Activated CD8-positive, alpha-beta T cell treated with anti-CD3 and anti-CD28 coated beads for 36 hours (primary cell): ENCODE measurements at places on chromosomes 13 and 19. TPM values are rescaled to one million over a fixed set of nuclear protein-coding genes. Genes with fewer than 3 reads are reported as not detected.
A peak's percentile ranks its signal among the peaks of the same experiment; 100 is the strongest.

- H3K27ac ChIP-seq, result no peak overlapping the region
- no peak for DNase-seq
- H3K27me3 ChIP-seq, result no peaks in the 10 kb centered on the region
- no peaks in the 10 kb centered on the region for H3K4me1 ChIP-seq
Observed at GRCh38 chr13:25816239-25816638, 235.6 kb downstream of the SHISA2 start.

DNA sequence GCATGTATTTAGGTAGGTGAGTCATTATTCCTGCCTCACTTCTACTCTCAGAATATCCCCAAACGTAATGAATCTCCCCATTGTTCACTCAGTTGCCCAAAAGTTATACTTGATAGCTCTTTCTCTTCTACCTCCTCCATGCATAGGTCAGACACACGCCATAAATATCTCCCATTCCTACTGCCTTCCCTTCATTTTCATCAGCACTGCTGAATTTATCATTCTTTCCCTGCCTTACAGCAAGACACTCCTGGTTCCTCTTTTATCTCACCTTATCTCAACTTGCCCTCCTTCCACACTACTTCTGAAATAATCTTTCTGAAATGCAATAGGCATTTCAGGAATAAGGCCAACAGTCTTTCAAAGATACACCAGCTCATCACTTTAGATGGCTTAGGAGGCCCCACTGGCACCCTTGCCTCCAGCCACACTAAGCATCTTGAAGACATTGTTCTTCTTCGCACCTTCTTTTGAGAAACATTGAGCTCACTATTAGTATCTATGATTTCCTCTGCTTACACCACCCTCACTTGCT, 333.9 kb downstream of the MYO16 start:
- peaks cover 2% of the 10 kb centered on the region for H3K27me3 ChIP-seq
- H3K27ac ChIP-seq, result no peak overlapping the region
- DNase-seq, result no peak
- no peak overlapping the region for H3K4me3 ChIP-seq
- no peaks in the 10 kb centered on the region for H3K36me3 ChIP-seq

GRCh38 chr13:90696254-90696653, 651.2 kb upstream of the MIR17HG start:
- H3K27ac ChIP-seq, result no peak overlapping the region
- H3K4me1 ChIP-seq, result no peaks in the 10 kb centered on the region
- no peak overlapping the region for H3K4me3 ChIP-seq
- H3K36me3 ChIP-seq, result no peaks in the 10 kb centered on the region

GRCh38 chr19:7874076-7874896, at the start of gene PRR36:
Gene PRR36 (minus strand): TSS chr19:7874390. CDS start chr19:7873689, 701 bp downstream.
- DNase-seq, result peak; percentile 39
- peaks cover 25% of the 10 kb centered on the region for H3K27me3 ChIP-seq

GRCh38 chr13:73993661-73994060, 140.5 kb downstream of the KLF12 start:
- DNase-seq, result no peak
- peaks cover 21% of the 10 kb centered on the region for H3K36me3 ChIP-seq
- H3K4me1 ChIP-seq, result peaks cover 49% of the 10 kb centered on the region
- H3K27me3 ChIP-seq, result no peaks in the 10 kb centered on the region
- H3K4me3 ChIP-seq, result no peak overlapping the region

DNA sequence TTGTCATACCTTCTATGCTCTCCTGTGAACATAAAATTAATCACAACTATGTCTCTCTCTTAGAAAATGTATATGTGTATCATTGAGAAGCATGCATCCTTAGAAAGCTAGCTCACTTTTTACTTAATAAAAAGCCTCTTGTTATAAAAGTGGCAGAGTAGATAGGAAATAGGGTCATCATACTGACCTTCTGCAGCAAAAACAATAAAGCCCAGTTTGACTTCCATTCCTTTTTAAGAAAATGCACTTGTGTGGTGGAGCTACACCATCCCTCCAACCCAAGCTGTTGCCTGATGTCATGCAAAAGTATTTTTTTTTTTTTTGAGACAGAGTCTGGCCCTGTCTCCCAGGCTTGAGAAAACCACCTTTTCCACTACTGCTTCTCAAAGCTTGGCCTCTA, 393.3 kb downstream of the LIG4 start:
- no peaks in the 10 kb centered on the region for H3K36me3 ChIP-seq
- H3K27ac ChIP-seq, result no peak overlapping the region
- H3K4me1 ChIP-seq, result no peaks in the 10 kb centered on the region
- H3K27me3 ChIP-seq, result no peaks in the 10 kb centered on the region
- DNase-seq, result no peak

GRCh38 chr19:54339646-54340358, 840 bp upstream of the LILRA4 start:
- no peak for DNase-seq
- no peaks in the 10 kb centered on the region for H3K36me3 ChIP-seq
- H3K4me3 ChIP-seq, result no peak overlapping the region
- H3K27ac ChIP-seq, result no peak overlapping the region

- no peaks in the 10 kb centered on the region for H3K36me3 ChIP-seq
- H3K27me3 ChIP-seq, result peaks cover 23% of the 10 kb centered on the region
- no peak overlapping the region for H3K4me3 ChIP-seq
Observed at GRCh38 chr13:33629605-33630360, 188.2 kb upstream of the RFC3 start.

- H3K27me3 ChIP-seq, result no peaks in the 10 kb centered on the region
- no peak overlapping the region for H3K4me3 ChIP-seq
- H3K36me3 ChIP-seq, result no peaks in the 10 kb centered on the region
- H3K27ac ChIP-seq, result no peak overlapping the region
Observed at GRCh38 chr13:45778882-45779281, 72.7 kb downstream of the SIAH3 start.

GRCh38 chr13:112451512-112452379, 75.6 kb downstream of the SPACA7 start:
- H3K27ac ChIP-seq, result no peak overlapping the region
- no peak for DNase-seq
- H3K4me3 ChIP-seq, result no peak overlapping the region
- peaks cover 2% of the 10 kb centered on the region for H3K27me3 ChIP-seq
- H3K4me1 ChIP-seq, result no peaks in the 10 kb centered on the region

DNA sequence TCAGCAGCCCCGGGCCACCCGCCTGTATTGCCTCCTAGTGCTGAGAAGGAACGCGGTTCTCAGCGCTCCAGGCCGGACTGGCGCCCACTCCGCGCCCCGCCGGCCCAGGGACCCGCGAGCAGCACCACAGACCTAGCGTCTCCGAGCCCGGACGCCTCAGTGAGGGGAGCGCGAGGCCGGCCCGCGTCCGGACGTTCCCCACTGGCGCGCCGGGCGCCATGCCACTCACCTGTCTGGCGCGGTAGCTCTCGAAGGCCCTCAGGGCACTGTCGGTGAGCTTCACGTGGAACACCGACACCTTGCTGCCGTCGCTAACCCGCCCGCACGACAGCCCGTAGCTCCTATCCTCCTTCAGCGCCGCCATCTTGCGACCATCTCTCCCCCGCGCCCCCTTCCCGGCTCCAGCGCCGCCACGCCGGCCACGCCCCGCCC, at the start of gene ELL:
TSS of gene ELL (minus strand) at position 379 of the 432 bp plus-strand sequence. CDS start at position 364, 15 bp downstream.
- no peak for DNase-seq
- peaks cover 13% of the 10 kb centered on the region for H3K4me1 ChIP-seq
- H3K36me3 ChIP-seq, result no peaks in the 10 kb centered on the region
- H3K27me3 ChIP-seq, result no peaks in the 10 kb centered on the region

- H3K27me3 ChIP-seq, result no peaks in the 10 kb centered on the region
- H3K27ac ChIP-seq, result no peak overlapping the region
- H3K36me3 ChIP-seq, result no peaks in the 10 kb centered on the region
- no peaks in the 10 kb centered on the region for H3K4me1 ChIP-seq
- no peak overlapping the region for H3K4me3 ChIP-seq
Observed at GRCh38 chr13:66036636-66037035, 1193.5 kb downstream of the PCDH9 start.

DNA sequence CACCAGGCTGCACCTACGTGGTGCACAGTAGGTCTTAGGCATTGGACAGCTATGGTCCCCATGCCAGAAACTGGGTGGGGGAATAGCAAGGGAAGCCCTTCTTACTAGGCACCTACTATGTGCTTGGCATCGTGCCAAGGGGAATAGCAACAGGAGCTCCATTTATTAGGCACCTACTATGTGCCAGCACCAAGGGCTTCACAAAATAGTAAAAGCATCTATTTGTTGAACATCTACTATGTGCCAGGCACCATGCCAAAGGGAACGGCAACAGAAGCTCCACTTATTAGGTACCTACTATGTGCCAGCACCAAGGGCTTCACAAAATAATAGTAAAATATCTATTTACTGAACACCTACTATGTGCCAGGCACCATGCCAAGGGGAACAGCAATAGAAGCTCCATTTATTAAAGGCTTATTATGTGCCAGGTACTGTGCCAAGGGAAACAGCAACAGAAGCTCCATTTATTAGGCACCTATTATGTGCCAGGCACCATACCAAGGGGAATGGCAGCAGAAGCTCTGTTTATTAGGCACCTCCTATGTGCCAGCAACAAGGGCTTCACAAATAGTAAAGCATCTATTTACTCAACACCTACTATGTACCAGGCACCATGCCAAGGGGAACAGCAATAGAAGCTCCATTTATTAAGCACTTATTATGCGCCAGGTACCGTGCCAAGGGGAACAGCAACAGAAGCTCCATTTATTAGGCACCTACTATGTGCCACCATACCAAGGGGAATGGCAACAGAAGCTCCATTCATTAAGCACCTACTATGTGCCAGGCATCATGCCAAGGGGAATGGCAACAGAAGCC, 108.5 kb downstream of the PTPRS start:
- no peak for DNase-seq
- H3K4me1 ChIP-seq, result peaks cover 7% of the 10 kb centered on the region
- H3K27me3 ChIP-seq, result peaks cover 16% of the 10 kb centered on the region
- H3K4me3 ChIP-seq, result no peak overlapping the region
- no peak overlapping the region for H3K27ac ChIP-seq

- no peak overlapping the region for H3K4me3 ChIP-seq
- DNase-seq, result no peak
- no peak overlapping the region for H3K27ac ChIP-seq
- peaks cover 2% of the 10 kb centered on the region for H3K4me1 ChIP-seq
- H3K27me3 ChIP-seq, result no peaks in the 10 kb centered on the region
Observed at GRCh38 chr13:66992183-66992582, 238.0 kb downstream of the PCDH9 start.

DNA sequence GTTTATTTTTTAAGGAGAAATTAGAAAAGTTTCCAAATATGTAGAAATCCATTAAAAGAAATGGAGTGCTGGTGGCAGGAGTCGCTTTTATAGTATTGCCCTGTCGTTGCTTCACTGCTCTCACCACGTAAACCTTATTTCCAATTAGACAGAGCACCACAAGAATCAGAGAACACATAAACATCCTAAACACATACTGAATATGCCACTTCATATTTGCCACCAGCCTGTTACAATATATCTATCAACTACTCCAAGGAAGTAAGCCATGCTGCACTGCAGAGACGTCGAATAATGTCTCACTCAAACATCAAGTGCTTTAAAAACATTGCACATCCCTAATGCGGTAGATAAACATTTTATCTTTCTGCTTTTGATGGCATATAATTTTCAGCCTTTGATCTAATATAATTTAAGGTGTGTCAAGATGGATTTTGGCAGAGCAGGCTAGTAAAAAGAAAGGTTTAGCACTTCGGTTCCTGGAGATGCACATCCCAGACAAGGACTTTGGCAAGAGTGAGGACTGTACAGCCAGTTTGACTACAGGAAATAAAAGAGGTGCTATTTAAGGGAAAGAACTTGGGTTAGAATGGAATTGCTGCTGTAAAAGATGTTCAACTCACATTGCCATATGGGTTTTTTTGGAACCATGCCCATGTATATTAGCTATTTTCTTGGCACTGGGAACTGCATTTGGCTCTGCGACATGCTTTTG, 932.3 kb downstream of the EFNB2 start:
- no peak overlapping the region for H3K27ac ChIP-seq
- no peaks in the 10 kb centered on the region for H3K36me3 ChIP-seq
- no peaks in the 10 kb centered on the region for H3K4me1 ChIP-seq
- DNase-seq, result no peak
- H3K27me3 ChIP-seq, result no peaks in the 10 kb centered on the region

DNA sequence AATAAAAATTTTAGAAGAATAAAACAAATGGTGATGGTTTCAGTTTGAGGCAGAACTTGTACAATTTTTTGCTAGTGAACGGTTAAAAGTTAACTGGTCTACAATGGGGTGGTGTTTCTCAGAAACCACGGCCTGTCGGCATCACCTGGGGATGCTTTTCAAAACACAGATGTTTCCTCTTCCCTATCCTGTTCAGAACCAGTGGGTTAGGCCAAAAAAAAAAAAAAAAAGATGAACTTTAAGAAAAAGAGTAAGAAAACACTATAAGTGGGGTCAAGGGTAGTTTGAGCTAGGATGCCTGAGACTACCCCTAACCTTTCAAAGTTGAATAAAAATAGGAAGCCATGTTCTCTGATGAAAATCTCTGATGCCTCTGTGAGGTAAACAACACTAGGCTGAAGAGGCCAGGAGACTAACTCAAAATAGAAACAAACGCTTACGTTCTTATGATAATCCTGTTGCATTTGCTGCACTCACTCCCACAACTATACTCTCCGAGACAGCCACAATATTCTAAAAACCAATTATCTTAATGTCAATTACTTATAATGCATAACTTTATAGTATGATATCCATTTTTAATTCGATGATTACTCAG, 3.3 kb downstream of the MTIF3 start:
- DNase-seq, result peak; percentile 37
- peak overlapping the region; percentile 57 for H3K4me3 ChIP-seq
- peaks cover 12% of the 10 kb centered on the region for H3K36me3 ChIP-seq
- peak overlapping the region; percentile 84 for H3K27ac ChIP-seq
- H3K27me3 ChIP-seq, result no peaks in the 10 kb centered on the region

DNA sequence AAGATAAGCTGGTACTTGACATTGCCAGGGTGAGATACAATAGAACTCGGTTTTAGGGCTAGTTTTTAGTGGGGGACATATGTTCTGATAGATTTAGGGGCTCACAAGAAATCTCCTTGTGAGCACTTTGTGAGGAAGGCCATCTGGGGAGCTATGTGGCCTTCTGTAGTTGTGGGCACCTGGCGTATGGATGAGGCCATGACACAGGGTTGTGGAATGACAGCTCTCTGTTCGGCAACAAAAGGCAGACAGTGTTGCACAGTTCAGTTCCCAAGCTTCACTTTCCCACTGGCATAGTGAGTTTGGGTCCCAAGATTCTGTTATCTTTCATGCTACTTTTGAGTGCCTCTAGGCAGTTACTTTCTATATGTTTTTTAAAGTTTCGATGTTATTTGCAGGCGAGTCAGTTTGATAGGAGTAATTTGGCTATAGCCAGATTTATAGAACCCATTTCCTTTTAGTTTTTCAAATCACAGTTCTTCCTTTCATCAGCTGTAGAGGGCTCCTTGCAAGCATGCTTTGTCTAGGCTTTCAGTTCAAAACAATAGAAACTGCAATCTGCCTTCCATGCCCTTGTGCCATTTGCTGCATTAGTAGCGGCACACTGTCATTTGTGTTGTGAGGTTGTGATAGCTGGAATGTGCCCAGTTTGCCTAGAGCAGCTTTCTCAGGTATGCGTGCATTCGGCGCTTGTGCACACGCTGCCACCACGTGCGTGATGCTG, 70.6 kb upstream of the TEX29 start:
- no peak overlapping the region for H3K4me3 ChIP-seq
- peaks cover 4% of the 10 kb centered on the region for H3K4me1 ChIP-seq
- no peak for DNase-seq
- H3K27ac ChIP-seq, result no peak overlapping the region
- peaks cover 51% of the 10 kb centered on the region for H3K36me3 ChIP-seq
- H3K27me3 ChIP-seq, result no peaks in the 10 kb centered on the region

ZNF345 gene
- total RNA-seq, result 5.1 TPM

ARHGAP45 gene
- total RNA-seq, result 150 TPM

IRF2BP1 gene
- 15.3 TPM for total RNA-seq

ATXN8OS gene
- total RNA-seq, result not detected

CILP2 gene
- total RNA-seq, result 0.32 TPM

NLRP7 gene
- not detected for total RNA-seq

SPTBN4 gene
- 2.3 TPM for total RNA-seq

IRF3 gene
- 90.8 TPM for total RNA-seq

MEX3D gene
- total RNA-seq, result 5.5 TPM
